ENCODE measurements at places on chromosomes 12 and 14.

DNA sequence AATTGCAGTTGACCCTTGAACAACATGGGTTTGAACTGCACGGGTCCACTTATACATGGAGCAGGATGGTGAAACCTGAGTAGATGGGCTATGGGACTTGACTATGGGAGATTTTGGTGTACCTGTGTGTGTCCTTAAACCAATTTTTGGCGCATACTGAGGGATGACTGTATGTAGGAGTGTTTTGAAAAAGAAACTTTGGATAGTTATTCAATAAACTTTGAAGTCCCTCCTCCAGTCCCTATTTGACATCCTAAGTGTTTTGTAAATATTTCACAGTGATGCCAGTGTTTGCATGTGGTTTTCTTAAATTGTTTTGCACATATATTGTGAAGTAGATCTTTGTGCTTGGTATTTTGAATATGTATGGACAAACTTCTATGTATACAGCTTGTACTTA is 12.4 kb downstream of the KTN1 start:
- DNase-seq = no peak

- DNase-seq = no peak
These were observed 8.5 kb upstream of the SERPINA12 start for GRCh38 chr14:94517641-94518257.

DNA sequence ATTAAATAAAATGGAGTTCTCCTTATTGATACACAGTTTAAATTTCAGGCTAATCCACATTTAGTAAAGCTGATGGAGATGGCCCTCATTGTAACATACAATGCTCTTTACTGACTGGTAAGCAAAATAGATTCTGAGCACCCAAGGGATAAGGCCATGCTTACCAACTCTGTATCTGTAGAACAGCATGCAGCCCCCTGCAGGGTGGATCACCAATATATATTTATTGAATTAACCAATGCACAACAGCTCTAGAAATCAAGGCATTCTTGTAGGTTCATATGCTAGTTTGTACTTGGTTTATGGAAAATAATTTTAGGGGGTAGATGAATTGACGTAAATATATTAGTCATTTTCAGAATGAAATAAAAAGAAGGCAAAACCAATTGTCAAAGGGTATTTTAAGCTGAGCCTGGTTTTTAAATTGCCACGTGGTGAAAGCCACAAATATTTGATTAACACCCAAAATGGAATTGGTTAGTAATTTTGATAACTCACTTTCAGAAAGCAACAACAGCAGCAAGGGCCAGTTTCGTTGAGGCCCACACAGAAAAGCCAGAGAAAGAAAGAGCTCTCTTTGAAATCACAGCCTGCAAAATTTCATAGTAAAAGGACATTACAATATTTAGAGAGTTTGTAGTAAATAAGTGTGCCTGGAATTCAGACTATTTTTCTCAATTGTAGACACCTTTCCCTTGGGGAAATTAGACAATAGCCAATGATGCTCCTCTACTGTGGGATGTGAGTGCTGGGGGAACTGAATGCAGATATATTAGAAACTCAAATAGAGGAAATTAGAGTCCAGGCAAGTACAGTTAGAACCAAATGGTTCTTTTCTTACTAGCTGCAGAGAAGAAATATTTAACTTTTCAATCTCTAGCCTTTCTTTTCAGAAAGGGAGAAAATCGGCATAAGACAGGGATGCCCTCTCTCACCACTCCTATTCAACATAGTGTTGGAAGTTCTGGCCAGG is 216.2 kb upstream of the ABCD2 start:
- no peak for DNase-seq

- no peak for DNase-seq
These were observed 1655.3 kb upstream of the FLRT2 start for GRCh38 chr14:83874662-83875061.

DNA sequence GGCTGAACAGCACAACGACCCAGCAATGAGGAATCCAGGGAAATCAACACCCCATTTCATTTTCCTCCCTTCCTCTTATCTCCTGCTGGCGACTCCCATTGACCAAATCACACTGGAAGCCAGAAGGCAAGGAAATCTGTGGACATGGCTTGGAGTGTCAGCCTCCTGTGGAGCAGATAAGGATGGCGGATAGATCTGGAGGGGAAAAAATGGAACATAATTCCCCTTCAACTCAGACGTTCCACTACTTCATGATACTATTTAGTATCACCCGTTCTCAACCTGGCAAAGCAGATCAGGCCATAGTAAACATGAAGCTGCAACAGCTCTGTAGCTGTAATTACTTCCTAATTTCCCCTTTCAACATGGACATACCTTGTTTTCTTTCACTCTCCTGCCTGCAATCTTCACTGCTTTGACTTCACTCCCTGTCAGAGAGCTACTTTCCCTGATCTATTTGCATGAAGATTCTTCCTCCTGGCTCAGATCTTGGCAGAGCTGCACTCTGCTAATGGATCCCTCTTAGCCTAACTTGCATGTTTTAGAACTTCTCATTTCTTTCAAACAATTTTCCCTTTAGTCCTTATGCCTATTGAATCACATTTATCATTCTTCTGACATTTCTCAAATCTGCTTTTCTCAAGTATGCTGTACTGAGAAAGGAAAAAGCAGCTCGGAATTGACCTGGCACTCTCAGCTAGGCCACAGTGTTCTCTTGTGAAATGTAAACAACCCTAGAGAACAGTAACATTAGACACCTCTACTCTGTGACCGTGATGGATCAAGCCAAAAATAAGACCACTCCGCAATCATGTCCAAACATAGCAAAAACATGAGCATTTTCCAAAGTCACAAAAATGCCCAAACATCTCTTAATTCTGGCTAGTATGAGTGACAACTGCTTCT is 135.1 kb downstream of the ETNK1 start:
- DNase-seq = no peak

DNA sequence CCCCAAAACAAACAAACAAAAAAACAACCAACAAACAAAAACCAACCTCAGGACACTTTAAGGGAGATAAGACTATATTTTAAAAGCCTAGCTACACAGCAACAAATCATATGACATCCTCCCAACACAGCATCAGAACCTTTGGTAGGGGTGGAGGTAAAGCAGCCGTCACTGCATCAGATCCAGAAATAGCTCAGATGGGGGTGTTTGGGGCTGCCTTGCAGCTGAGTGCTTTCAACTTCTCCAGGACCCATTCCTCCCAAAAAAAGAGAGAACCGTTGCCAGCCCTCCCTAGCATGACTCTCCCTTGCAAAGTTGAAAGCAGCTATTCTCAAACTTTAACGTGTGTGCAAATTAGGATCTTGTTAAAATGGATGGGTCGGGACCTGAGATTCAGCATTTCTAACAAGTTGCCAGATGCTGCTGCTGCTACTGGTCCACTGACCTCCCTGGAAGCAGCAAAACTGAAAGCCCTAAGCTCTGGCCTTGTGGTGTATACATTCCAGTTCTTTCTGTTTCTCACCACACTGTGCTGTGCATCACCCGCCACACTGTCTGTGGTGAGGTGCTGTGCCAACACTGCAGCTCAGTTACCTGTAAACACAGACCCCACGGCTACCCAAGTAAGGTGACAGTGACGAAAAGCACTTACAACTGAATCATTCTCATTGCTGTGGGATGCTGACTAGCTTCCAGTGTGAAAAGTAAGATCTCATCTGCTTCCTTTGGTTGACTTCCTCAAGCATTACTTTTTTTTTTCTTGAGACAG is 54.0 kb downstream of the SLC38A1 start:
- DNase-seq = peak; percentile 94

- DNase-seq = no peak
These were observed 50.3 kb downstream of the HECTD4 start for GRCh38 chr12:112331886-112332285.

- no peak for DNase-seq
These were observed 33.7 kb upstream of the SCAF11 start for GRCh38 chr12:46024099-46024498.

DNA sequence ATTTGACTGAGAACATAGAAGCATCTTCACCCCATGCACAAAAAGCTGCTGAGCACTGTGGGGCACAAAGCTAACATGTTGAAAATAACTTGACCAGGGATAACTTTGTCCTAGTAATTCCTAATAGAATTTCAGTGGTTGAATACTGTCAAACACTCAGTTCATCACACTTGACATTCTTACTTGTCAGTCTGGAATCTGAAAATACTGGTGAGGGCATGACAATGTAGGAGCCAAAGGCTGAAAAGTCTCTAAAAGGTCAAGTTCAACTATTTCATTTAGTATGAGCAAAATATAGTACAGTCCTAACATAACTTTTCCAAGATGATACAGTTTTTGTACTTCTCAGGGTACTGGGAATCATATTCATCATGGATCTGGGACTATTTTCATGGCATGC is 504.4 kb upstream of the LMO3 start:
- DNase-seq = no peak

GRCh38 chr12:33423706-33424105 is 15.9 kb downstream of the SYT10 start:
- DNase-seq = no peak

DNA sequence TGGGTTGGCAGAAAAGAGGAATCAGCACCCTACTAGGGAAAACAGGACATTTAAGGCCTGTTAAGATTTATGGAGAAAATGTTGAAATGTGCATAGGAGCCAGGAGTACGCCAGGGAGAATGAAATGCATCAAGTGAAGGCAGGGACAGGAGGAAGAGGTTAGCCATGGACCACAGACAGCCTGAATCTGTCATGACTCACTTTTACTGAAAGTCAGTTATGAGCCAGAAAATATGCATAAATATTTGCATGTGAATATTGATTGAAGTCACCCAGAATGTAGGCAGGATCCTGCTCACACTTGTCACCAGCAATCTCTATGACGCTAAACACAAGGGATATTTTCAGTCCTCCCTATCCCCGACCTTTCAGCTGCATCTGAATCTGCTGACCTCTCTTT is 25.1 kb upstream of the CDK17 start:
- DNase-seq = no peak

DNA sequence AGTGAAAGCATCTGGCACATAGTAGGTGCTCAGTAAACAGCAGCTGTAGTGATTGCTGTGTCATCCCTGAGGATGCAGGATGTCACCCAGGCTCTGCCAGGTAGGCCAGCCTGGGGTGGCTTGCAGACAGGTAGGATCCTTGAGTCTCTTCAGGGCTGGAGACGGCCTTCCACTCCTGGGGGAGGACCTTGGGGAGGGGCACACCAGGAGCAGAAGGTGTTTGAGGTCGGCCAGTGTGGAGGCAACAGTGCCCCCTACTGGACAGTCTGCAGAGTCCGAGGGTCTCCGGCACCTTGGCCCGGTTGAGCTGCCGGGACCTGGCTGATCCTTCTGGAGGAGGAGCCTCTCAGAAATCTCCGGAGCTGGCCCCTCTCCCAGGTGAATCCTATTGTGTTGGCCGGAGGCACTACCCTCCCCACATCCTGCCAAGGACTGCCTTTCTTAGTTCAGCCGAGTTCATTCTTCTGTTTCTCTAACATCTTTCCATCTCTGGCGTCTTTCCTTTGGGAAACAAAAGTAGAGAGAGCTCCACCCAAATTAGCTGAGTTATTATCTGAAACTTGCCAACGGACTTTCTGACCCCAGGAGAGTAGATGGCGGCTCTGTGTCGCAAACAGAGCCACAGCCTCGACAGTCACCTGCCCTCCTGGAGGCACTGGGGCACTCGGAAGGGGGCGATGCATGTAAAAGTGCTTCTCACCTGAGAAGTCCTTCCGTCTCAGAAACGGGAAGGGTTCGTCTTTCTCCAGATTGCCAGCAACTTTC is 41.8 kb upstream of the CLMN start:
- DNase-seq = no peak

DNA sequence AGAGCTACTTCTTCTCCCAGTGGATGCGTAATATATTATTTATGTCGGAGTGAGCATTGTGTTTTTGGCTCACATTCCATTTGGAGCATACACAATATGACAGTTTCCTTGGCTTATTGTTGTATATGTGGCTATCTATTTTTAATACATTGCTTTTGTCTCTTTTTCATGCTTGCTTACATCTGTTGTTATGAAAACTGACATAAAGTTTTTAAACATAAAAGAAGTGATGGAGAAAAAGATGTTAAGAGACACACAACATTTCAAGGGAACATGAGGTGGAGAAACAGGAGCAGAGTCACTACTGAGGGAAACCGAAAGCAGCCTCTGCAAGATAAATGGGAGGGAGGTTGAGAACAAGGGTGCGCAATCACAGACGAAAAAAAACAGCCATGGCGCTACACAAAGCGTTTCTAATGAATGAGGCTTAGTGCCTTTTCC is 228.4 kb upstream of the NPAS3 start:
- DNase-seq = no peak

DNA sequence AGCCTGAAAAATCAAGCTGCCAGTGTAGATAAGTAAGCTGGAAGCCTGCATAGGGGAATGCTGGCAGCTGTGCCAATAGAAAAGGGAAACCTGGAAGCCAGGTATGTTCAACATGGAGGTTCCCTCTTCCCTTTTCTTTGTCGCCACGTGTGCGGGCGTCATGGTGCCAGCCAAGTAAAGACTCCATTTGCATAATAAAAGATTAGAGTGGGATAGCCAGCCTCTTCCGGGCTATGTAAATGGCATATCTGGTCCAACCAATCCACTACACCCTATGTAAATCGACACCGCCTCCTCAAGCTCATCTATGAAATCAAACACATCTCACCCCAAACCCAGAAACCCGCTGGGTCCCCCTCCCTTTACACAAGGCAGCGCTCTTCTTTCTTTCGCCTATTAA is 5.6 kb upstream of the ADGRD1 start:
- DNase-seq = no peak

GRCh38 chr14:35369701-35370191 is 34.8 kb downstream of the NFKBIA start:
- peak; percentile 44 for DNase-seq

GRCh38 chr12:104740668-104741067 is 217.4 kb downstream of the SLC41A2 start:
- no peak for DNase-seq

- DNase-seq = no peak
These were observed 2.4 kb downstream of the NAA30 start for GRCh38 chr14:57392830-57393229.

GRCh38 chr12:88556213-88556774 is 24.0 kb downstream of the KITLG start:
- DNase-seq = no peak

DNA sequence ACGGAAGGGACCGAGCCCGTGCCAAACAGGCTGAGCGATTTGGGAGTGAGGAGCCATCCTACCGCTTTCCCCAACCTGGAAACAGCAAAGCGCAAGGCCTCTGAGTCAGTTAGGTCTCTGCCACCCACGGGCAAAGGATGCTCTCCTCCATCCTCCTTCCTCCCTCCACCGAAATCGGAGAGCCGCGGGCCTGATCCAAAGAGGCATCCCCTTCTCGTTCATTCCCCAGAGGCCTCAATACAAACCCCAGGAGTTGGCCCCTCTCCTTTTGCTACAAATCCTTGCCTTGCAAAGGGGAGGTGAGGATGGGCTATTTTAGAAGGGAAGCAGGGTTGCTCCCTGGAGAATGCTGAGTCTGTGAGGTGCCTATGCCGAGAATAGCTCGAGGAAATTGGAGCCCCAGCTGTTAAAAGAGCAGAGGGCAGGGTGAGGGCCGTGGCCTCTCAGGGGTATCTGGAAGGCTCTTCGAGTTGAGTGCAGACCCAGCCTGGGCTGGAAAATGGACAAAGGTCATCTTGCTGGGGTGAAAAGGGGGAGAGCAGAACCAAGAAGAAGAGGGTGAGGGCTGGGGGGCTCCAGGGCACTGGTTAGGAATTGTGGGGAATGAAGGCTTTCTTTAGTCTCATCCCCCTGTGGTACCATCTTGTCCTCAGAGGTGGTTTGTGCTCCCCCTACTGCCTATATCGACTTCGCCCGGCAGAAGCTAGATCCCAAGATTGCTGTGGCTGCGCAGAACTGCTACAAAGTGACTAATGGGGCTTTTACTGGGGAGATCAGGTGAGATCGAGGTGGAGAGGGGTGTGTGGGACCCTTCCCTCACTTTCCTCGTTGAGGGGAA is 1.1 kb downstream of the TPI1 start:
- no peak for DNase-seq

GRCh38 chr12:74317078-74317601 is 220.5 kb upstream of the ATXN7L3B start:
- no peak for DNase-seq

Measured in naive thymus-derived CD8-positive, alpha-beta T cell (primary cell).